ENCODE measurements at places on chromosomes 7 and 10.
A peak's percentile ranks its signal among the peaks of the same experiment; 100 is the strongest.

DNA sequence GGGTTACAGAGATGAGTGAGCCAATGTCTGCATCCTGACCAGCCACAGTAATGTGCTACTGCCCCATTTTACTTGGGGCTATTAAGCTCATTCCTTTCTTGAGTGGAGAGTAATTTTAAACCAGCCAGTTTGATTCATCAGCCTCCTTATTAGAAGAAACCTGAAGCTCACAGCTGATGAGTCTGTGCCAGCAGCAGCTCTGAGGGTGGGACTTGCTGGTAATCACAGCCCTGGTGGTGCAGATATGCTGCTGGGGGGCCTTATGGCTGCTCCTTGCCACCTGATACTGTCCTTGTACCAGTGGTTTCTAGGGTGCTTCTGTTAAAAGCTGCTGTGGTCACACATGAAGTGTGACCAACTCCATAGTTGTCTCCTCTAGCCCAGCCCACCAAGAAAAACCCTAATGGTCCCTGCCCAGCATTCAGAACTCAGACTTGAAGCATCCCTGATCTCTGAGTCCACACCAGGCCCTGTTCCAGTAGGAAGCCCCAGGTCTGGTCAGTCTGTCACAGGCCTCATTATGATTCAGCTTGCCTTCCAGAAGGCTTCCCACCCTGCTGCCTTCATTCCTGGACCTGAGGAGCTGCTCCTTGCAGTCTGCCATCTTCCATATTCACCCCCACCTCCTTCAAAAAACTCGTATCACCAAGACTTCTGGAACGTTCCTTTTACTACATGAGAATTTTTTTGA, 28.9 kb upstream of the RBM20 start:
- H3K4me3 ChIP-seq = no peak overlapping the region
- no peaks in the 10 kb centered on the region for H3K36me3 ChIP-seq
- no peak for DNase-seq
- no peaks in the 10 kb centered on the region for H3K4me1 ChIP-seq
- H3K27ac ChIP-seq = no peak overlapping the region

- H3K27me3 ChIP-seq = no peaks in the 10 kb centered on the region
- H3K36me3 ChIP-seq = no peaks in the 10 kb centered on the region
- DNase-seq = no peak
- no peak overlapping the region for H3K27ac ChIP-seq
- H3K4me3 ChIP-seq = no peak overlapping the region
These were observed 25.0 kb downstream of the MAPK8 start for GRCh38 chr10:48331436-48331835.

DNA sequence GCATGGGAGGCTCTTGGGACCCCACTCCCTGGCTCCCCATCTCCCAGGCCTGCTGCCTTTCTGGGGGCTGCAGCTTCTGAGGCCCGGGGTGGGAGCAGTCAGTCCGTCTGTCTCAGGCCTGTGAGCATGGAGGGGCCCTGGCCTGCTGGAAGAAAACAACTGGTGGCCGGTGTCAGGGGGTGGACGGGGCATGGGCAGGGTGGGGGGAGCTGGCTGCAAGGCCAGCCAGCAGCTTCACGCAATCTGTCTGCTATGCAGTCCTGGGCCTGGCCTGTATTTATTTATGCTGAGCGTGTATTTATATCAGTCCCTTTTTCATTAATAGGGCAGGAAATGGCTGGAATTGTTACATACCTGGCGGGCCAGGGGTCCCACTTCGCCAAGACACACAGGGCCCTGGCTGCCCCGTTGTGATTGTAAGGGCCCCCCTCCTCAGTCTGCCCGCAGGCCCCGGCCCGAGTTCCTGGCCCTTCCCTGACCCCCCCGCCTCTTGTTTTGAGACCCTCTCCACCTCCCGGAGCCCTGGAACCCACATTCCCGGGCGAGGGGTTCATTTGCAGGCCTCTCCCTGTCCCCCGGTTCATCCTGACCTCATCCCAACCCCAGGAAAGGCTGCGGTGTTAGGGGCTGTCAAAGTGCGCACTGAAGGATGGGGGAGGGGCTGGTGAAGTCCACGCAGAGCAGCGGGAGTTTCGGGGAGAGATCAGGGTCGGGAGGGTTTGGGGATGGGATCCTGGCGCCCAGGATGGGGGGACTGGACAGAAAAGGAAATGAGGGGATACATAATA, 8.2 kb downstream of the TMEM270 start:
- peak overlapping the region; percentile 94 for H3K27ac ChIP-seq
- H3K36me3 ChIP-seq = no peaks in the 10 kb centered on the region
- H3K4me1 ChIP-seq = peaks cover 49% of the 10 kb centered on the region
- DNase-seq = peak; percentile 85
- H3K27me3 ChIP-seq = no peaks in the 10 kb centered on the region

- no peaks in the 10 kb centered on the region for H3K27me3 ChIP-seq
- no peak overlapping the region for H3K27ac ChIP-seq
- no peak overlapping the region for H3K4me3 ChIP-seq
- H3K36me3 ChIP-seq = peaks cover 12% of the 10 kb centered on the region
- no peak for DNase-seq
These were observed 87.2 kb downstream of the WIPF3 start for GRCh38 chr7:29893351-29893965.

- no peak overlapping the region for H3K27ac ChIP-seq
- no peaks in the 10 kb centered on the region for H3K27me3 ChIP-seq
- H3K4me1 ChIP-seq = no peaks in the 10 kb centered on the region
- DNase-seq = no peak
- H3K4me3 ChIP-seq = no peak overlapping the region
These were observed 74.0 kb downstream of the TLL2 start for GRCh38 chr10:96439725-96440124.

DNA sequence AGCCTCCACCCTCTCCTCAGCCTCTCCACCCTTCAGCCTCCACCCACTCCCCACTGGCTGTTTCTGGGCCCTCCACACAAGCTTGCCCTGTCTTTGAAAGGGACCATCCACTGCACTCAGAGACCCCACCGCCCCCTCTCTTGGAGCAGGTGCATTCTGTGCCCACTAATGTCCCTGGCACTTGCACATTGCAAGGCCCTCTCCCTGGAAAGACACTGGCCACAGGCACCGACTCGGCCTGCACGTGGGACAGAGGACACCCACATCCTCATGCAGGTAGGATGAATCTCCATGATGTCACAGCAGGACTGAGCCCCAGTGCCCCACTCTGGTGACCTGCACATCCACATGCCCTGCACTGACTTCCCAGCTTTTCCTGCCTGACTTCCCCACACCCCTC, 36.8 kb upstream of the EBF3 start:
- no peaks in the 10 kb centered on the region for H3K36me3 ChIP-seq
- peaks cover 8% of the 10 kb centered on the region for H3K27me3 ChIP-seq
- H3K4me3 ChIP-seq = no peak overlapping the region
- H3K4me1 ChIP-seq = no peaks in the 10 kb centered on the region
- H3K27ac ChIP-seq = no peak overlapping the region

DNA sequence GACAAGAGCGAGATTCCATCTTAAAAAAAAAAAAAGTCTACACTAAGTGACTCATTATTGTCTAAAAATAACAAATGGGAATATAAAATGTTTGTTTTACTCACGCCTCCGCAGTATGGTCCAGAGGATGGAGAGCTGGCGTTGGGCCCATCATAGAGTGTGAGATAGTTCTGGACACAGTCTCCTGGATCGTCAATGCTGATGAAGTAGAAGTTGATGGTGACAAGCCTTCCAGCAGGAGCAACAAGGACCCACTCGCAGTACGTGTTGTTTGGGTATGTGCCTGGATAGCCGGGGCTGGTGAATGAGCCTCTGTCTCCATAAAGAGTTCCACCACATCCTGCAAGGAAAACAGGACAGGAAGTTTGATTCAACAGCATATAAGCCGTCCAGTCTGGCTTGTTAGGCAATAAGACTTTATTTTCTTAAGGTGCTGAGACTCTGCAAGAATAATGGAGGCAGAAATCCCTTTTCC, 11.5 kb upstream of the RSU1 start:
- peak overlapping the region; percentile 68 for H3K27ac ChIP-seq
- H3K4me3 ChIP-seq = peak overlapping the region; percentile 40
- peak; percentile 75 for DNase-seq
- no peaks in the 10 kb centered on the region for H3K4me1 ChIP-seq
- no peaks in the 10 kb centered on the region for H3K27me3 ChIP-seq

DNA sequence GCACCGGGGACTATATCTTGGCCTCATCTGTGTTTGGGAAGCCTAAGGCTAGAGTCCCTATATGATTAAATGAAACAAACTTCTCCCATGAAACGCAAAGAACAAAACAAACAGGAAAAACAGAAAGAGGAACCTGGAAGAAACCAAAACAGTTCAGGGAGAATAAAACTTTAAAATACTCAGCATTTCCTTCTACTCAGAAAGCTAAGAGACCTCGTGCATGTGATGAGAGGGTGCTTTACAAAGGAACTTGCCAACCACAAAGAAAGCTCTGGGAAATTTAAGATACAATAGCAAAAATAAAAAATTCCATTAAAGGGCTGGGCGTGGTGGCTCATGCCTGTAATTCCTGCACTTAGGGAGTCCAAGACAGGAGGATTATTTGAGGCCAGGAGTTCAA, 6.9 kb downstream of the PILRA start:
- no peaks in the 10 kb centered on the region for H3K27me3 ChIP-seq
- no peak overlapping the region for H3K4me3 ChIP-seq
- DNase-seq = no peak
- H3K36me3 ChIP-seq = no peaks in the 10 kb centered on the region

GRCh38 chr7:92622685-92623084, 32.5 kb upstream of the FAM133B start:
- no peak for DNase-seq
- peaks cover 2% of the 10 kb centered on the region for H3K36me3 ChIP-seq
- H3K27ac ChIP-seq = no peak overlapping the region
- peaks cover 13% of the 10 kb centered on the region for H3K4me1 ChIP-seq
- H3K27me3 ChIP-seq = no peaks in the 10 kb centered on the region

GRCh38 chr10:1130995-1131790, 75.0 kb downstream of the WDR37 start:
- no peaks in the 10 kb centered on the region for H3K27me3 ChIP-seq
- no peak for DNase-seq
- H3K36me3 ChIP-seq = peaks cover 43% of the 10 kb centered on the region
- peaks cover 3% of the 10 kb centered on the region for H3K4me1 ChIP-seq
- no peak overlapping the region for H3K27ac ChIP-seq

Data from tibial artery (tissue), 4 donors.